ENCODE measurements at places on chromosomes 5 and 9.

GRCh38 chr5:168874713-168875380, 295.7 kb upstream of the PANK3 start:
- DNase-seq = no peak

DNA sequence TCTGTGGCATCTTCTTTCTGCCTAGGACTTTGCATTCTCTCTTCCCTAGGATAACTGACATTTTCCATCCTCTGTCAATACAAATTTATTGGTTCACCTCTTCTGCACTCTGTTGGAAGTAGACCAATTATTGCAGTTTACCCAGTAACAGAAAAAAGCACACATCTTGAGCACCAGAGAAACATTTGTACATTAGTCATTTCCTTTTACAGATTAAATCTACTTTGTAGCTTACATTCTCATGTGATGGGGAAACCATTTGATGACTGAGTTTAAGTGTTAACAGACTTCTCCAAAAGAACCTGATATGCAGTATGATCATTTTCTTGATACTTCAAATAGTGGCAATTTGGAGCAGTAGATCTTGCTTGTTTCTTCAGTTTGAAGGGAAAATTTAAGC, 1098.8 kb downstream of the DTWD2 start:
- DNase-seq = no peak

GRCh38 chr9:93013856-93014582, 44.5 kb upstream of the SUSD3 start:
- DNase-seq = no peak

DNA sequence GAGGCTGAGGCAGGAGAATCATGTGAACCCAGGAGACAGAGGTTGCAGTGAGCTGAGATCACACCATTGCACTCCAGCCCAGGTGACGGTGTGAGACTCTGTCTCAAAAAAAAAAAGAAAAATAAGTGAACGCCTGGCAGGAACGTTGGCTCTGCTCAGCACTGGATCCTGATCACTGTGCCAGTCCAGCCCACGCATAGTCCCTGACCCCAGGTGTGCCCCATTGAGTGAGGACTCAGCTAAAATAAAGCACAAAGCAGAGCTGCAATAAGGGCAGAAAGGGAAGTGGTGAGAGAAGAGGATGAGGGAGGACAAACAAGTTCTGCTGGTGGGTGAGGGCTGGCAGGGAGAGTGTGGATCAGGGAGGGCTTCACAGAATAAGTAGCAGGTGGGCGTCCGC, 4.3 kb downstream of the GRHPR start:
- DNase-seq = no peak

DNA sequence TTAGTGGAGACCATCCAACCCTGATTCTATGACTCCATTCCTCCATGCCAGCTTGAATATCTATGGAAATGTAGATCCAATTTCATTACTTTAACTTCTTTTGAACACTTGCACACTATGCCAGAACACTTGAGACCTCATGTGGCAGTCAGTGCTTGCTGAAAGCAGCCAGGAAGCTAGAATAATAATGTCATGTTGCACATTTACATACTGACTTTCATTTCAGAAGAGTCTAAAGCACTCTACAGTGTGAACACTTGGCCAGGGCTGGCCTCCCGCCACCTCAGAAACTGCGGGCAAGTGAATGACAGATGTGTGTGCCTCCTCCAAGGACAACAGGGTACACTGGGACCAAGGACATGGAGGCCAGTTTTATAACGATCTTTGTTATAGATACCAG, 97.3 kb downstream of the SLF1 start:
- no peak for DNase-seq

DNA sequence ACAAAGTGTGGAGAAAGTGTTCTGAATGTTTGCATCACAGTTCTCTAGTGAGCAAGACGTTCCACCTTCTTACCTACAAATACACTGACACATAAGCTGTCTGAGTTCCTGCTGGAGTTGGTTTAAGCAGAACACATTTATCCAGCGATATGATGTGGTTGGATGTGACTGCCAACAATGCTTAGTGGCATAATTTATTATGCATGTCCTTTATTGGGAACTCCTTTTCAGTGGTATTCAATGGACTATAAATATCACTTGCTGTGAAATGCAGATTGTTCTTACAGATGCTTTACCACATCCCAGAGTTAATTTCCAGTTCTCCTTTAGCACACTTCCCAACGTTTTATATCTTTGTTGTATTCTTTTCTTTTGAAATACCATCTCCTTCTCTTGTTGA, 222.2 kb downstream of the LURAP1L start:
- DNase-seq = no peak
